ENCODE measurements at places on chromosomes 7 and 10.
A peak's percentile ranks its signal among the peaks of the same experiment; 100 is the strongest.

DNA sequence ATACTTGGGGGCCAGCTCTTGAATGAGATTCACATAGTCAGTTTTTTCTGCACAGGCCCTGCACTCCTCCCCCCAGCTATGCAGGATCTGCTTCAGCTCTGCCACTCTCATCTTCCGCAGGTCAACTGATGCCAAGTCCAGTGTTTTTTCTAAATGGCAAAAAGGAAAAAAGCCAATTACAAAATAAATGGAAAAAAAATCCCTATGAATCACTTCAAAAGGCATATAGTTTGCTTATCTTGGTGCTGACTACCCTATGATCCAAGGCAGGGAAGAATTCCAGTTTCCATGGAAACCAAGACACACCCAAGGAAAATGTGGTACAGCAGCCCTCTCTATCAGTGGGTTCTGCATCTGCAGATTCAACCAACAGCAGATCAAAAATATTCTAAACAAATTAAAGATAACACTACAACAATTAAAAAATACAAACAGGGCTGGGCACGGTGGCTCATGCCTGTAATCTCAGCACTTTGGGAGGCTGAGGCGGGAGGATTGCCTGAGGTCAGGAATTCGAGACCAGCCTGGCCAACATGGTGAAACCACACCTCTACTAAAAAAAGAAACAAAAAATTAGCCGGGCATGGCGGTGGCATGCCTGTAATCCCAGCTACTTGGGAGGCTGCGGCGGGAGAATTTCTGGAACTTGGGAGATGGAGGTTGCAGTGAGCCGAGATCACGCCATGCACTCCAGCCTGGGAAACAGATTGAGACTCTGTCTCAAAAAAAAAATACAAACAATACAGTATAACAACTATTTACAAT, 17.6 kb downstream of the CDNF start:
- no peak for DNase-seq

GRCh38 chr7:36620166-36620708, 104.1 kb downstream of the AOAH start:
- DNase-seq = no peak

GRCh38 chr7:155166673-155167370, 96.7 kb downstream of the HTR5A start:
- DNase-seq = no peak

GRCh38 chr10:46035923-46036849, 5.8 kb upstream of the NCOA4 start:
- DNase-seq = no peak

GRCh38 chr7:127253281-127254162, 781 bp upstream of the GRM8 start:
- DNase-seq = peak; percentile 58

- DNase-seq = no peak
Measured at GRCh38 chr10:104694074-104694473, 53.0 kb downstream of the SORCS3 start.

GRCh38 chr7:21169667-21170580, 258.0 kb upstream of the SP4 start:
- no peak for DNase-seq

- no peak for DNase-seq
Measured at GRCh38 chr7:45524445-45524844, 49.7 kb upstream of the ADCY1 start.

DNA sequence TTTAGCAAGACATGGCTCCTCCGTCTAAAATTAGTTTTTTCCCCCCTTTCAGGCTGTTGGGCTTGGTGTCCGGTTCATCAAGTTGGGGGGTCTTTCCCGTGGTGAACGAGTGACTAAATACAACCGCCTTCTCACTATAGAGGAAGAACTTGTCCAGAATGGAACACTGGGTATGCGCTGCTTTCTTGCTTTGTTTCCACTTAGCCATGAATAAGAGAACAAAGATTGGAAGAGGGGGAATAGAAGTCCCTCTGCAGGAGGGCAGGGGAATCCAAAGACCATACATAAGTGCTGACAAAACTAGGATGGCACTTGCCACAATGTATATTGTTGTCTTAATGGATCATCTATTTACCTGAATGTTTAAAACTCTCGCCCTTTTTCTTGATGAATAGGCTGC, 30.5 kb downstream of the ENO4 start:
- no peak for DNase-seq

- no peak for DNase-seq
Measured at GRCh38 chr10:71598621-71599055, 120.9 kb downstream of the C10orf105 start.

GRCh38 chr10:66218981-66219587, 706.8 kb upstream of the LRRTM3 start:
- no peak for DNase-seq

DNA sequence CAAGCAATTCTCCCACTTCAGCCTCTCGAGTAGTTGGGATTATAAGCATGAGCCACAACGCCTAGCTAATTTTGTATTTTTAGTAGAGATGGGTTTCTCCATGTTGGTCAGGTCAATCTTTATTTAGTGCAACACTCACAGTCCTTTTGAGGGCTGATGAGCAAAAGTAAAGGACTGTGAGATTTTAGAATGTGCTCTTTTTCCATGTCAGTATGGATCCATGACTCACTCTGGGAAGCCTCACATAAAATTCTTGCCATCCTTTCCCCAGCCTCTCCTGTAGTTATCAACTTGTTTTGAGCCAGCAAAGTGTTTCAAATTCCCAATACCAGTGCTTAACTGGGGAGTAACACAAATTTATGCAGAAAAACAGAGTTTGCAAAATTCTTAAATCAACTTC, 135.8 kb upstream of the CXCL12 start:
- DNase-seq = no peak

- DNase-seq = no peak
Measured at GRCh38 chr10:48399056-48399541, 92.6 kb downstream of the MAPK8 start.

- DNase-seq = no peak
Measured at GRCh38 chr7:3207387-3207902, 93.6 kb upstream of the SDK1 start.

DNA sequence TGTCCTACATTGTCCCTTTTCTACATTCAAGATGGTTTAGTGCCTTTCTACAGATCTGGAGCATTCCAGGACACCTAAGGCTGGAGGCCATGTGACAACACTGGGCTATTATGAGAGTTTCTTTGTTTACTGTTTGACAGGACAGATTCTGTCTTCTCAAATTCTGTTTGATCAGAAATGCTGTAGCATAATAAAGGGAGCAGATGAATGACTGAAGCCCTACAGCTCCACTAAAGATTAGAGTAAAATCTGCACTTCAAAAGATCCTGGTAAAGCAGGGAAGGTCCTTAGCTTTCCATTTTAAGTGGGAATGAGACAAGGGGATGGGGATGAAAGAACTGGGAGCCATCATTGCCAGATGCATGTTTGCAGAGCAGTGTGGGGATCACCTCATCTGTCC, 38.4 kb downstream of the TMEM229A start:
- no peak for DNase-seq

- no peak for DNase-seq
Measured at GRCh38 chr7:577741-578370, 58.2 kb upstream of the PDGFA start.

DNA sequence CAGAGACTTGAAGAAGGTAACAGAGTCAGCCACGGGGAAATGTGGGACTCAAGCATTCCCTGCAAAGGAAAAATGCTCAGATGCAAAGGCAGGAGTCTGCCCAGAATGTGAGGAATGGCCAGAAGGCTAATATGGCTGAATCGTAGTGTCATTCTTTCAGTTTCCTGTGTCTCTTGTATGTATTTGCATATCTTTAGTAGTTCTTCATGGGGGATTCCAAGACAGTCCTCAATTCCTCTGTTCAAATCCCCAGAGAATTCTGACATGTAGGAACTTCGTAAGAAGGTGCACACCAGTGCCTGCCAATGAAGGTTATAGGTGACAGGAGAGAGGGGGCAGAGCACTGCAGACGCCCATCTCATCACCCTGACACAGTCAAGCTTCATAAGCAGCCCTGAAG, 154.4 kb downstream of the CACNB2 start:
- DNase-seq = no peak

GRCh38 chr7:92731335-92732063, 104.9 kb downstream of the CDK6 start:
- no peak for DNase-seq

DNA sequence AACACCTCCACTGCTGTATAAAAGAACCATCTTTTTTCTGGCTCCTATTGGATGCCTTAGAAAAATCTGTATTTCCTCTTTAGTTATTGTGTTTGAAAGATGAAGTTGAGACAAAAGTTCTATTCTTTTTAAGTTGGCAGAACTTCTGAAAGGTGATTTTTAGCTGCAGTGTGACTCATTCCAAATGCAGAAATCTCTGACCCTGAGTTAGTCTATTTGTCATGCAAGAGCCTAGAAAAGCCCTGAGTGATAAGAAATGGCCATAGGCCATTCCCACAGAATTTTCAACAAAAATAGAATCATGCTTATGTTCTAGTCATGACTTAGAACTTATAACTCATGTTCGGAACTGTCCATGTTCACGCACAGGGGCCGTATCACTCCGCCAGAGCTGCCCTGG, 89.1 kb downstream of the EGFR start:
- DNase-seq = no peak

- no peak for DNase-seq
Measured at GRCh38 chr10:130169136-130169859, 33.1 kb downstream of the GLRX3 start.

DNA sequence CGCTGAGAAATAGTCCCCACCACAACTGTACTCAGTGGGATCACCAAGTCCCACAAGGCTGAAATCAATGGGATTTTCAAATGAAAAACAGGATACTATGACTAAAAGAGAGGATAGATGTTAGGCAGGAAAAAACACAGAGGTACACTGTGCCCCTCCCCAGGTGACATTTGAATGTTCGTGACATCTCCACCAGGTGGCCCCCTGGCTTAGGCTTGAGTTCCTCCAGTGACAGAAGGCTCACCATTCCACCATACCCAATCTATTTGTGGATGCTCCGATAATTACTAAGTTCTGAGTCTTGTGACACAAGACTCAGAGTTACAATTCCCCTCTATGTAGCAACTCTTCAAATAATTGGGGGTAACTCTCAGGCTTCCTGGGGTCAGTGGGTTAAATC, 77.5 kb upstream of the KCNMA1 start:
- no peak for DNase-seq

DNA sequence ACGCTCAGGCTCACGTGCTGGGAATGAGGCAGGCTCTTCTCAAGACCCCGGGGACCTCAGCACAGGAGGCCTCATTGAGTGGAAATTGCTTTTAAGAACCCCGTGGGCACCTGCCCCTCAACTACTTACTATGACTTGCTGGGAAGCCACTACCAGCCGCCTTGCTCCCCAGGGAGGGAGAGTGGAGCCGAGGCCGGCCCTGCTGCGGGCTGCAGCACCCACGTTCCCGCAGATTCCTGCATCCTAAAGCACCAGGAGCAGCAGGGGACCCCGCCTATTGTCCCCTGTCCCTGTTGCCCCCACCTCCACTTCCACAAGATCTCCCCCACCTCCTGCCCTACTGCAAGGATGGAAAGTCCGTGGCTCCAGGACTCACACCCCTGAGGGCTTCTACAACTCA, 541.6 kb upstream of the PFKP start:
- no peak for DNase-seq

DNA sequence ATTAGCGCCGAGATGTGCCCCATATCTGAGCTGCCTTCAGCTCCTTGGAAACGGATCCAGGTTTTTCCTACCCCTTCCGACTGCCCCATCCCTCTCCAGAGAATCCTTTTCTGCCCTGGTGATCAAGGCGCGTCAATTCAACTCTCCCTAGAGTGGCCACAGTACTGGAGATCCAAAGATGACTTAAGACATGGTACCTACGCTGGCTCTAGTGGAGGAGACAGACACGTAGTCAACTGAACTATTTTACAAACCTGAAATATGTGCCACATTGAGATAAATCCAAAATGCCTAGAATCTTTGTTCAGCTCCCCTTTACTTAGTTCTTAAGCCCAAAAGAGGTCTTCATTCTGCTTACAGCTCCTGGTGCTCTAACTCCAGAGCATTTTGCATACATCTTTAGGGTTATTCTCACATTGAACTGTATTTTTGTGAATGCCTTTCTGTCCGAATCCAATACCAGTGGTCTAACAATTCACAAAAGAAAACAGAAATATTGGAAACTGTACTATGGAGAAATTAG, 444 bp upstream of the TNPO3 start:
- DNase-seq = no peak

Measured in activated B cell treated with CpG ODN at 0.5 μM for 24 hours (primary cell).